ENCODE measurements at places on chromosomes 7 and 10.
A peak's percentile ranks its signal among the peaks of the same experiment; 100 is the strongest.

DNA sequence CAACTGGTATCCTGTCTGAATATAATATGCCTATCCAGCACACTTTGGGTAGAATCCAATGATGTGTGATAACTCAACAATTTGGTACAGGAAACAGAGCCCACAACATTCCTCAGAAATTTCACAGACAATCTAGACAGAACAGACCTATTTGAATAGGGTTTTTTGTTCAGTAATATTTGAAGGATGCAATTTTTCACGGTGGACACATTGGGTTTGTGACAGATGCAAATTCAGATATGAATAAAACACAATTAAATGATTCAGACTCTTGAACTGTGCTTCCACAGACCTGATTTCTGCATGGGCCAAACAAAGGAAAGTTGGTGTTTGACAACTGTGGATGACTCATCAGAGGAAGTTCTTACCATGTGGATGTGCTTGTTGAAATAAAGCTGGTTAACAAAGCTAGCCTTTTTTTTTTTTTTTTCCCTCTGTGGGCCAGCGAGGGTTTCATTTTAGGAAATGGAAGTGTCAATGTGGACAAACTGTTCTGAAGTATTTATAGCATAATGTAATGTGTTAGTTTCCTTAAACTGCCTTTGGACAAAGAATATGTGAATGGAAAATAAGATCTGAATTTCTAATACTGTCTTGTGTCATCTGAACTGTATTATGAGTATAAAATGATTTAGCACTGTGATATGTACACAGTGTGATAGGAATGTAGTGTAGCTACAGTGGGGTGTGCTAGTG lies 43.2 kb upstream of the FAM133B start:
- peak; percentile 34 for DNase-seq

- no peak for DNase-seq
These were observed 130.6 kb downstream of the SH3PXD2A start for GRCh38 chr10:103724771-103725170.

GRCh38 chr7:47345857-47346298 lies 236.0 kb downstream of the TNS3 start:
- no peak for DNase-seq

- DNase-seq = no peak
These were observed 147.6 kb upstream of the CSTF2T start for GRCh38 chr10:51846856-51847506.

DNA sequence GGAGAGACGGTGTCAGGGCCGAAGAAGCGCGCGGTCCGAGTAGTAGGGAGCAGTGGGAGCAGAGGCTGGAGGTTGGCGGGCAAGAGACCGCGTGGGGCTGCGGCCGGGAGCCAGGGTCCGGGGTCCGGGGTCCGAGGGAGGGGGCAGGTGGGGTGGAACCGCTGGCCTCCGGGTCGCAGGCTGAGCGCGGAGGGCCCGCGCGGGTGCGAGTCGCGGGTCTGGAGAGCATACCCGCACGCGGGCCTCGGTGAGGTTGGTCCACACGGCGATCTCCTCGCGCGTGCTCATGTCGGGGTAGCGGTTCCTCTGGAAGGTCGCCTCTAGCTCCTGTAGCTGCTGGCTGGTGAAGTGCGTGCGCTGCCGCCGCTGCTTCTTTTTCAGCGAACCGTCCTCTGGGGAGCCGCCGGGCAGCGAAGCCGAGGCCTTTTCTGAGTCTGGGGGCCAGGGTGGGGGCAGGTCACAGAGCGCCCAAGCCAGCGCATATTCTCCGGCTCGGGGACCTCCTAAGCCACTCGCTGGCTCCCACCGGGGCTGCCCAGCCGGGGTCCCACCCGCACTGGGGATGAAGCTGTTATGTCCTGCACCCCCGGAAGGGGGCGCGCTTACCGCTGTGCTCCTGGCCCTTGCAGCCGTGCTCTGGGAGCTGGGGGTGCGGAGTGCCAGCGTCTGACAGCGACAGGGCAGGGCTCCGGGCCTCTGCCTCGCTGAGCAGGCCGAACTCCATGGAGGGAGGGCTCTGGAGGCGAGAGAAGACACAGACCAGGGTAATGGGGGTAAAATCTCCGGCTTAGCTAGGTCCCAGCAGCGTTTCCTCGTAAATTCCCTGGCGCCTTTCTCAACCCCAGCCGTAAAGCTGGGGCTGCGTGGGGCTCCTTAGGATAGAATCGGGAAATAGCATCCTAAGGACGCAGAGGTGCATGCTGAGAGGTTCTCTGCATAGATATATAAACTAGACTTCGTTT lies 5.5 kb downstream of the ELOVL3 start:
- DNase-seq = peak; percentile 63
